Renal cortical epithelial cell (primary cell): ENCODE measurements at places on chromosomes 5 and 9. TPM values are rescaled to one million over a fixed set of nuclear protein-coding genes. Genes with fewer than 3 reads are reported as not detected.

- peak; percentile 2 for DNase-seq
Measured at GRCh38 chr9:89669361-89669842, 64.6 kb downstream of the GADD45G start.

DNA sequence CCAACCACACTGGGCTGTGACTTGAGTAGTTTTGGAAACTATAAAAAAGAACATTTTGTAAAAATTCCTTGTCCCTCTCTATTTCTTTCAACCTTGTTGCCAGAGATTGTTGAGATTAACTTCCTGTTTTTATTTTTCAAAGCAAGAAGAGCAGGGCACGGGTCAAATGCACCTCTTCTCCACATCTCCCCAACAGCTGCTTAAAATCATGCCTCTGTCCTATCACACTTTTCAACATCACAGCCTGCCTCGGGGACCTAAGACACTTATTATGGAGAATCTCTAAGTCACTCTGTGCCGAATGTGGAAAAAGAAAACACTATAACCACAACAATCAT lies 280.3 kb upstream of the TNC start:
- DNase-seq, result no peak

GRCh38 chr5:163622799-163623198 lies 117.4 kb downstream of the MAT2B start:
- no peak for DNase-seq

GRCh38 chr5:174303437-174304045 lies 258.0 kb downstream of the NSG2 start:
- no peak for DNase-seq

GRCh38 chr9:127613583-127613954 lies 1.5 kb downstream of the STXBP1 start:
- no peak for DNase-seq

GRCh38 chr5:142849466-142849865 lies 79.3 kb downstream of the ARHGAP26 start:
- DNase-seq, result no peak

- DNase-seq, result no peak
Measured at GRCh38 chr5:55134053-55134722, 25.8 kb upstream of the GPX8 start.

DNA sequence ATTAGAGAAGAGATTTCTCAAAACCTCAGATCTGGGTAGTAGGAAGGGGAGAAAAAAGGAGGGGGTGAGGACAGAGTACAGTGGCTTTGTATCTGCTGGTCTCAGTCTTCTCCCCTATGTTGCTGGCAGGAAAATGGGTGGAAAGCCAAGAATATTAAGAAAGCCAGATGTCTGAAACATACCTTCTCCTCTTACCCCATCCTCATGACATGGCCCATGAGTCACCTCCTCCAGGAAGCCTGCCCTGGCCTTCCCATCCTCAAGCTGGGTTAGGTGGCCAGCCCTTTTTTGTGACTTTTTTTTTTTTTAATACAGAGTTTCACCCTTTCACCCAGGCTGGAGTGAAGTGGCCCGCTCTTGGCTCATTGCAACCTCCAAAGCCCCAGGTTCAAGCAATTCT lies 61.8 kb downstream of the ABCA1 start:
- no peak for DNase-seq

DNA sequence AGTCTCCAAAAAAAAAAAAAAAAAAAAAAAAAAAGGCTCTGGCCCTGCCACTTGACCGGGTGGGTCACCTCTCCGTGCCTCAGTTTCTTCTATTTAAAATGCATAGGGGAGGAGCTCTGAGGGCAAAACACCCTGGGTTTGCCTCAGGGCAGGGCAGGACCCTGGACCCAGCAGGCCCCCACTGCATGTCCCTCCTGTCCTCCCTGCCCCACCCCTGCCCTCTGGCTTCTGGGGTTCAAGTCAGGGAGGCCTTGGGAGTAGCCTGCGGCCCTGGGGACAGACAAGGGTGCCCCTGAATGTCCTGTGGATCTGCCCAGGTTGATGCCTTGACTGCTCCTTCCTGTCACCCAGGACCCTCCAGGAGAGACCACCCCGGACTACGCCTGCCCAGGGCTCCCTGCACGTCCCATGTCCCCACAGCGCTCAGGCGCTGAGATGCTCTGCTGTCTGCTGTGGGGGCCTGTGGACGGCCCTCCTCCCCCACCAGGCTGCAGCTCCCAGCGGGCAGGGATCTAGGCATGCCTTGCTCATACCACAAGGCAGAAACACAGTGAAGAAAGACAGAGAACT lies 35.4 kb downstream of the ADAMTS2 start:
- no peak for DNase-seq

GRCh38 chr5:161546470-161547301 lies at the start of gene GABRB2:
Gene GABRB2 (minus strand): TSS chr5:161546725. CDS start chr5:161546643, 82 bp downstream.
- peak; percentile 36 for DNase-seq

DNA sequence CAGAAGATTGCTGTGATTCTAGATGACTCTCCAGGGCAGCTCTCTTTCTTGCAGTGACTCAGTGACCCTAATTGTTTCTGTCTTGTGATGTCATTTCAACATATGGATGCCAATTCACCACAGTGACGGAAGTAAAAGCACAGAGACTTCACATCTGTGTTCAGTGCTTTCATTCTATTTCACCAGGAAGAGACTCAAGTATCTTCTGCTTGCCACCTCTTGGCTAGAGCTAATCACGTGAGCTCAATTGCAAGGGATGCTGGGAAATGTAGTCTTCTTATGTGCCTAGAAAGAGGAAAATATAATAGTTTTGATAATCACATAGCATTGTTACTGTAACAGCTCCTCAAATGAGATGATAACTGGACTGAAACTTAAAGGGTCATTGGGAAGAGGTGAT lies 453.3 kb upstream of the KLF4 start:
- DNase-seq, result no peak

- no peak for DNase-seq
Measured at GRCh38 chr5:74406844-74407243, 233.7 kb downstream of the ENC1 start.

- no peak for DNase-seq
Measured at GRCh38 chr9:123162791-123163345, 105.5 kb downstream of the STRBP start.

DNA sequence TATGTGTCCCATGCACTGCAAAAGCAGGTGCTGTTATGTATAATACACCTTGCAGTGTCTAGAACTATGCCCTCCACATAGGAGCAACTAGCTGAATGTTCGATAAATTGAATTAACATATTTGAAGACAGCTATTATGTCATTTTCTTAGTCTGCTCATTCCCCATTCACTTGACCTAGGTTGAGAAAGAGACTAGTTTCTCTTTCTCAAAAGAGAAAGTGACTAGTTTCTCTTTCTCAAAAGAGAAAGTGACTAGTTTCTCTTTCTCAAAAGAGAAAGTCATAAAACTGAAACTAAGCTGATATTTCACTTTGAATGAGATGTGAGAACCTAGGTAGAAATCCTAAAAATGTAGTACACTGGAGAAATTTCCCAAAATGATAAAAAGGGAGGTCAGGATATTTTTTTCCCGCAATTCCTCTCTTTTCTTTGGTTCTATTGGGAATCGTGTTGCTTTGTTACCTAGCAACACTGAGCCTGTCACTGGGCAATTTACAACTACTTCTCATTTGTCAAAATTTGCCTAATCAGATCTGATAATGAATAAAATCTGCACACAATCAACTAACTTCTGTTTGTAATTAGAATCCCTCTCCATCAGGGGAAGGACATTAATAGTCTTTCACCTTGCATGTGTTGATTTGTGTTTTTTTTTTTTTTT lies 132.0 kb upstream of the GRIA1 start:
- no peak for DNase-seq

GRCh38 chr5:119346394-119346793 lies 9.4 kb upstream of the TNFAIP8 start:
- DNase-seq, result no peak

Gene AJM1
- total RNA-seq, result 0.35 and 1.8 TPM in 2 replicates

Gene CRHBP
- total RNA-seq, result not detected in 2 replicates

Gene SLC4A9
- not detected in 2 replicates for total RNA-seq

Gene ZNF300
- 7.1 and 11.7 TPM in 2 replicates for total RNA-seq

Gene TRIM14
- 5.2 and 11.3 TPM in 2 replicates for total RNA-seq

Gene VCAN
- 269 and 2,590 TPM in 2 replicates for total RNA-seq
